Stimulated activated CD8-positive, alpha-beta memory T cell treated with anti-CD3 and anti-CD28 coated beads, Interleukin-12 subunit alpha, Interleukin-12 subunit beta, amount 100 ng/mL, for 4 hours (primary cell): ENCODE measurements at places on chromosomes 16 and 17.
A peak's percentile ranks its signal among the peaks of the same experiment; 100 is the strongest.

DNA sequence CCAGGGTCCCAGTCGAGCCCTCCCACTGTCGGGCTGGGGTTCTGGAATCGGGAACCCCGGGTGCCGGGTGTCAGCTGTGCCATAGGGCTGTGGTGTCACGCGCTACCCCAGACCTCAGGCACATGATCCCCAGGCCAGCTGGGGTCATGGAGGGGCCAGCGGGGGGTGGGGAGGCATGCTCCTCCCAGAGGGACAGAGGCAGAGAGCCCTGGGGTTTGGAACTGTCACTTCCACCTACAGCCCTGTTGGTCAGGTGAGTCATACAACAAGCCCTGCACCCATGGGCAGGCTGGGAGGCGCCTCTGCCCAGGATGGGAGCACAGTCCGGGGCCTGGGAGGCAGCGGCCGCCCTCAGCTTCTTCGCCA is 63.0 kb downstream of the BAIAP2 start:
- DNase-seq = no peak

DNA sequence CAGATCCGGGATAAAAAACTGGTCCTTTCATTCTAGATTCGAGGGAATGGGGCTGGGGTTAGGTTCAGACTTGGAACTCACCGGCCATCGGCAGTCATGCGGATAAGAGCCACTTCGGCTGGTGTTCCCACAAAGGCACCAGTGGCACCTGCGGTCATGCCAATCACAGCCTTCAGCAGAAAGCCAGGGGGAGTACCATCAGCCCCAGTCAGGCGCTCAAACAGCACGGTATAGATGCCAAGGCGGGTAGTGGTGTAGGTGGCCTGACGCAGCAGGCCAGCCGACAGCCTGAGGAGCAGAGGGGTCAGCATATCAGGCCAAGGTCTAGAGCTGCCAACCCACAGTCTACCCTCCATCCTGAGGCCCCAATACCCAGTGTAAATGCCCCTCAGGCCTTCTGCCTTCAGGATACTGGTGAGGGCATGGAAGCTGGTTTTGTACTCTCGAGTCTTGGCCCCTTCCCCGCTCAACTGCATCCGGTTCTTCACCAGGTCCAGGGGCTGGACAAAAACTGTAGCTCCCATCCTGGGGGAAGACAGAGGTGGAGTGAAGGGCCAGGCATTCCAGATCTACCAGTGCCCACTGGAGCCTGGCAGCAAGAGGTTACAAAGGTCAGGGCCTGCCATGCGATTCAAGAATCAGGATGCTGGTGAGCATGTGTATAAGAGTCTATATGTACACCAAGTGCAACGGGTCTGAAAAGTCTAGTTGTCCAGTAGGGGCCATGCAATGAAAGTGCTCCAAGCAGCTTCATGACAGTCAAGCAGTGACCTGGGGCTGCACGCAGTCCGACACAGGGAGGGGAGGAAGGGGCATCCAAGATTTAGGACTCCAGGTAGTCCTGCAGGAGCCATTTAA is 929 bp downstream of the SLC25A11 start:
- no peak for DNase-seq

GRCh38 chr17:80830020-80830780 is 161.4 kb upstream of the CHMP6 start:
- no peak for DNase-seq

DNA sequence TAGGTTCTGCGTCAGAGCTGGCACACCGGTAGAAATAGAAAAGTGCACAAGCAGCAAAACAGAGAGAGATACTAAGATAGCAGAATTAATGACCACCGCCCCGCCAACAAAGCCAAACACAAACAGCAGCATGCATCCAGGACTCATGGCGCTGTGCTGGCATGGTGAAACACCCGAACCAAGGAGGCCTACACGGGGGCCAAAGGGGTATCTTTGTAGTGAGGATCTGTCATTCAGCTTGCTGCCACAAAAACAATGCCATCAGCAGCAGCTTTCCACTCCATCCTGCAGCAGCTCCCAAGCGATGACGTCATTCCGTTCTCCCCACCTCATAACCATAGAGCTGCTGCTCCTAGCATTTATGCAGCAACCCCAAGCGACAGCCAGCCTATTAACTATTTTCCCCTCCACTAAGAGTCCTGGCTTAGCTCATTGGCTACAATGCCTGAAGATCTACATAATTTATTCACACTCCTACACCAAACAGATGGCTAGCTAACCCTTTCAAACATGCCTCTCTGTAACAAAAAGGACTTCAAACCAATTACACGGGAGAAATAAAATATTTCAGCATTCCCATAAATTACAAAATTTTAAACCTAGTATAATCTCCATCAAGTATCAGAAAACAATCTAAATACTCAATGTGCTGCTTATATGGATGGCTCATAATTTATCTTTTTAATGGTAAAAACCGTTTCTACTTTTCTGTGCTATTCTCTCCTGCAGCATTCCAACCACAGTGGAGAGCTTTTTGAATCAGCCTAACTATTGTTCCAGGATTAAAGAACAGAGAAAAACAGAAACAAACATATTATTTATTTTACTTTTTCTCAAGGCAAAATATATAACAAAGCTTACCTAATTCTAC is 73.9 kb downstream of the SPAG9 start:
- no peak for DNase-seq

DNA sequence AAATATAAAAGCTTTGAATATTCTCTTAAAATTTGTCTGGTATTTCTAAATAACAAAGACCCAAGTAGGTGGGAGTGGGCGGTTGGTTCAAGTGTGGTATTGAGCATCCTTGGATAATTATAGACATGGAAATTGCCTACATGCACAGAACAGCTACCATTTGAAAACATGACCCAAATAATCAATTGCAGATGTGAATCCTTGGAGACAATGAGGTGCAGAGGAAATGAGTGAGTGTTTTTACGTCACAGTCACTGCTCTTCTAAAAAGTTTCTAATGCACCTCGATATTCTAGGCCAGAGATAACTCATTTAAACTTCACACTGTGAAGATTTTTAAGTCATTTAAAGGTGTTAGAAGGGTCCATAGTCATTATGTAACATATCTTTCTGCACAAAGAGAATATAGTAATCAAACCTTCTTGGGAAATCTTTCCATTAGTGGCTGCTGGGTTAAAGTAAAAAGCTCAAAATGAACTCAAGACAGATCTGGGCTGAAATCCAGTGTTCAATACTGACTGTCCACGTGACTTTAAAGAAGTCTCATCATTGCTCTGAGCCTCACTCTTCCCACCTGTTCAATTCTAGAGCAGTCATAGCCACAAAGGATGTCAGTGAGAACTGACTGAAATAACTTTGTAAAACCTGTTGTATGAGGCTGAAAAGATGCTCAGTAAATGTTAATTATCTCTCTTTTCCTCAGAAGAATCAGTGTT is 144.5 kb downstream of the CDH11 start:
- DNase-seq = no peak

- no peak for DNase-seq
Observed at GRCh38 chr17:7462474-7463371, 16.7 kb downstream of the ZBTB4 start.

- no peak for DNase-seq
Observed at GRCh38 chr17:72165192-72165866, 44.5 kb downstream of the SOX9 start.

- DNase-seq = no peak
Observed at GRCh38 chr17:47603830-47604597, 45.7 kb upstream of the KPNB1 start.

GRCh38 chr16:29893553-29893952 is 5.8 kb downstream of the SEZ6L2 start:
- DNase-seq = no peak

- no peak for DNase-seq
Observed at GRCh38 chr17:4003131-4003500, 38.9 kb upstream of the ATP2A3 start.

- DNase-seq = no peak
Observed at GRCh38 chr16:87389245-87389644, 2.9 kb upstream of the MAP1LC3B start.

- DNase-seq = no peak
Observed at GRCh38 chr16:396605-397004, 394 bp upstream of the NME4 start.

GRCh38 chr17:77124192-77124889 is 16.4 kb upstream of the SEC14L1 start:
- no peak for DNase-seq

- peak; percentile 52 for DNase-seq
Observed at GRCh38 chr17:80008383-80008840, 27.3 kb downstream of the TBC1D16 start.
